AG09309 (cell line): ENCODE measurements at places on chromosomes 13 and 19.

- DNase-seq: no peak
Measured at GRCh38 chr13:37476874-37477273, 121.7 kb downstream of the POSTN start.

DNA sequence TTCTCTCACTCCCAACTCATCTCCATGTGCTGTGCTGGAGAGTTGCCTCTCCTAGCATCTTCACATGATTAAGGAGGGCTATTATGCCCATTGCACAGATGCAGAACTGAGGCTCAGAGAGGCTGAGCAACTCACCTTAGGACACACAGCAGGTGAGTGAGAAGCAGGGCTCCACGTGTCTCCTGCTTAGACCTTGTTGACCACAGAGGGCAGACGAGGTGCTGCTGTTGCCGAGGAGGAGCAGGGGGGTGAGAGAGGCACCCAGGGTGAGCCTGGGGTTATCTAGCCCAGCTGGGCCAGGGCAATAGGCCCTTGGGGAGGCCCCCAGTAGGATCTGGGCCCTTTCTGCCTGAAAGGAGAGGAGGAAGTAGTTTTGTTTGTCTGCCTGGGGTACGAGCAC is 2.4 kb upstream of the HSH2D start:
- no peak for DNase-seq

- no peak for DNase-seq
Measured at GRCh38 chr19:54136086-54136863, 1.3 kb upstream of the CNOT3 start.

DNA sequence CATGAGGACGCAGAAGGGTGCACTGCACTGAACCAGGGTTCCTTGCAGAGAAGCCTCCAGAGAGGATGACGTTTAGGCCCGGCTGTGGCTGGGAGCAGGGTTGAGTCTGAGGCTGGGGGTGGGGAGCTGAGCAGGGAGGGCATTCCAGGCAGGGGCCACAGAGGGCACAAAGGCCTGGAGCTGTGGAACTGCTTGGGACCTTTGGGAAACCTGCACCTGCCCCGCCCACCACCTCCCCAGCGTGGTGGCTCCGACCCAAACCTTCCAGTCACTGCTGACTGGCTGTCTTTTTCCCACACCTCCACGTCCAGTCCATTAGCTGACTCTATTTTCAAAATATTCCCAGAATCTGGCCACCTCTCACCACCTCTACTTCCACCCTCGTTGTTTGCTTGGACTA is 4.9 kb upstream of the LMTK3 start:
- no peak for DNase-seq

DNA sequence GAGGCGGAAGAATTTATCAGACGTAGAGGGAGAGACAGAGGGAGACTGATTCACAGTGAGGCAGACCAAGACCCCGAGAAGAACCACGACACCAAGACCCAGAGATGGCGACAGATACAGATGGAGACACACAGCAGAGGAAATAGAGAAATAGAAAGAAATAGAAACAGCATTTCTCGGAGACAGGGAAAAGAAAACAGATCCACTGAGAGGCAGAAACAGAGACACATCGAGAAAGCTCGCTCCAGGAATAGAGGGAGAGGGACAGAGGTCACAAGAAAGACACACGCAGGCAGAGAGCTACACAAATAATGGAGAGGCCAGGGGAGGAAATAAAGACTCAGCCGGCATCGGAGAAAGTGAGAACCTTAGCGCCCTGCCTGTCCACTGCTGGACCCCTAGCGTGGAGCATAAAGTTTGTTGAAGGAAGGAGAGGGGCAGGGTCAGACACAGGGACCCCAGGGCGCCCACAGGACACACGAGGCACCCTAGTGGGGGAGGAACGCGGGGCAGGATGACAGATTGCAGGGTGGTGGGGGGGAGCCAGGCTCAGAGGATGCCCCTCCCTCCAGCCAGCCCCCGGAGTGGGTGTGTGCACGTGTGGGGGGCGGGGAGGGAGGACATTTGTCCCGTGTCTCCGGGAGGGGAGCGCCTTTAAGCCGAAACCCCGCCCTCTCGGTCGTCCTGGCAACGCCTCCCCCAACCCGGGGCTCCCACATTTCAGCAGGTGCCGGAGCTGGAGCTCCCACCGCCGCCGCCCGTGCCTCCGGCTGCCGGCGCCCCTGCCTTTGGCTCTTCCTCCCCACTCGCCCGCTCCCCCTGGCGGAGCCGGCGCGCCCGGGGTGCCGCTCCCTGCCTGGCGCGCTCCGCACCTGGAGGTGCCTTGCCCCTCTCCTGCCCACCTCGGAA is at the start of gene PRKCG:
Gene PRKCG, plus strand, starts transcription at position 716 of the 909 bp plus-strand sequence. CDS start 298 bp downstream, outside the sequence.
- no peak for DNase-seq

DNA sequence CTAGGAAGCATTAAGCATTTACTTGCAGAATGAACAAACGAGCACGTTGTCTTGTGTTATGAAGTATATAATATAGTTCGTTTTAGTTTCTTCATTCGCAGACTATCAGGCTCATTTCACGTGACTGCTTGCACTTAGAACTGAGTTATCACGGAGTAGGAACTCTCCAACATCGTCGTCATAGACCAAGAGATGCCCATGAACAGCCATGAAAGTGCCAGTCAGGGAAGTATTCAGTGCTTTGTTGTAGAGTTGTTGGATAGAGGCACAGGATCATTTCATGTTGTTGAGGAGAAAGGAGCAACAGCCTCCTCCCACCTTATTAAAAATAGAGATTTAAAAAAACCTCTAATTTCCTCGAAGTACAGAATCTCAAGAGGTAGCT is 977 bp upstream of the IL17D start:
- no peak for DNase-seq
